Suppressor macrophage (primary cell): ENCODE measurements at places on chromosomes 4 and X.

GRCh38 chr4:39042366-39042765 is 10.2 kb upstream of the TMEM156 start:
- peak; percentile 71 for DNase-seq

DNA sequence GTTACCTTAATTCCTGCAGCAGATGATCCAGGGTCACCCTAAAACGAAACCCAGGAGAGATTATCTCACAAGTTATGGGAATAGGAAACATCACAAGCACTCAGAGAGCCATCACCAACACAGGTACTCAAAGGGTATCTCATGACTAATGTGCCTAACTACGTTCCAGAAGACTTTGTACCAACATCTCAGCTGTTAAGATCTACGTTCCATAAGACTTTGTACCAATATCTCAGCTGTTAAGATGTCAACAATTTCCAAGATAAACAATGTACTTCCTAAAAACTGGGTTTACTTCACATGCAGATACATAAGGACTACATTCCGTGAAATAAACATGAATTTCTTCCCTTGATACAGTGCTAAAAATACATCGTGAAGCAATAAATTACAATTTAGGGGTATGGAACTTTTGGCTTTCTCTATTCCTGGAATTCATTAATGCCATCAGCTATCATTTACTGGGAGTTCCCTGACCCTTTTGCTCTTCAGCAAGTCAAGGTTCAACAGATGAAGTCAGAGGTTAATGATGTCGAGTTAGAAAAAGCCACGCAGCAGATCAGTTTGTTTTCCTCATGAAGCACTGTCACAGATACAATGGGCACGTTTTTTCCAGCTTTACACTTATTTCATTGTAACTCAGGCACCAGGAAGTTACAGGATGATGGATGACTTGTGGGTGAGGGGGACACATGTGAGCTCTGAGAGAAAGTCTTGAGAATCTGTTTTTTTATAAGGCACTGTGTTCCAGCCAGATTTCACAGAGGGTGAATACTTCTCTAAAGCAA is 127.0 kb upstream of the ETNPPL start:
- no peak for DNase-seq

GRCh38 chrX:39818750-39819149 is 279.0 kb downstream of the BCOR start:
- no peak for DNase-seq

GRCh38 chr4:141759796-141760425 is 123.5 kb downstream of the IL15 start:
- DNase-seq, result no peak

DNA sequence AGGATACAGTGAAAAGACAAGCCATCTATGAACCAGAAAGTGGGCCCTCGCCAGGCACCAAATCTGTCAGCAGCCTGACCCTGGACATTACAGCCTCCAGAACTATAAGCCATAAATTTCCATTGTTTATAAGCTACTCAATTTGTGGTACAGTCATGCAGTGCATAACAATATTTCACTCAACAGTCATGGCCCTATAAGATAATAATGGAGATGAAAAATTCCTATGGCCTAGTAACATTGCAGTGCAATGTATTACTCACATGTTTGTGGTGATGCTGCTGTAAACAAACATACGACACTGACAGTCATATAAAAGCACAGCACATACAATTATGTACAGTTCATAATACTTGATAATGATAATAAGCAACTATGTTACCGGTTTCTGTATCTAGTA is 17.1 kb upstream of the TLR1 start:
- no peak for DNase-seq

DNA sequence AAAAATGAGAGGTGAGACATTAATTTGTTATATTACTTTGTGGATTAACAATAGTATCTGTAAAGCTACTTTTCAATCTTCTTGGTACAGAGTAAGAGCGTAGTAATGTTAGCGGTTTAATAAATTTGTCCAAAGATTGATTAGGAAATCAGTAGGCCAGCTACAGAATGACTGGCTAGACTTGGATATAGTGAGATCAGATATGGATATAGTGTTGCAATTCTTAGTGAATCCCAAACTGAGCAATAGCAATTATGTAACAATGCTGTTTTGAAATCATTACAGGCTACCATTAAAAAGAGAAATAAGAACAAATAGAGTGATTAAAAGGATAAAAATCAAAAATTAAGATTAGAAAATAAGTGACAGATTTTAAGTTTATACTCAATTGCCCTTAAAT is 847 bp upstream of the UGT2A2 start:
- no peak for DNase-seq

DNA sequence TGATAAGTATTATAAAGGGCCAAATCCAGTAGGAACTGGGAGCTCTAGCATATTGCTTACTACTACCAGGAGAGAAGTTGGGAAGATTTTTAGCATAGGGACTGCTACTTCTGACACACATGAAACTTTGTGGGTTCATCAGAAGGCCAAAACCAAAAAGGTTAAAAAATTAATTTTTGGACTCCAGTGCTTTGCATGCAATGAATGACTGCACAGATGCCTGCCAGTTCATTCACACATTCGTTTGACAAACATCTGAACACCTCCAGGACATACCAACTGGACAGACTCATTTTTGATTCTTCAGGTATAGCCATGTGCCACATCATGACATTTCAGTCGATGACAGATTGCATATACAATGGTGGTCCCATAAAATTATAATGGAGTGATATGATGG is 79.8 kb downstream of the MID1IP1 start:
- DNase-seq, result no peak

DNA sequence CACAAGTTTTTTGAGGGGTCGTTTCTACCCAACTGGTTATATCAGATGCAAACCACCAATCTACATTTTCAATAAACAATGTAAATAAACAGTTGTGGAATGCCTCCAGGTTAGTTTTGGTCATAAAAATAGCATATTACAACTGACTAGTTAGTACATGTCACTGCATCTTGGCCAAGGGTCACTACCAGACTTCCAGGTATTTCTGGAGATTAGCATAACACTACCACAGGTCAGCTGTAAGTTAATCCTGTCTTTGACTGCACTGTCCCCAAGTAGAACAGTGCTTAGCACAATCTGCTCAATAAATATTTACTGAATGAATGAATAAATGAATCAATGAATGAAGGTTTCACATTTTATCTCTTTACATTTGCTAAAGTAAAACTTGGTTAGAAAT is 64.4 kb downstream of the TBC1D19 start:
- DNase-seq, result no peak

- DNase-seq, result peak; percentile 19
Measured at GRCh38 chrX:129553619-129554288, 13.7 kb downstream of the OCRL start.

GRCh38 chr4:140871368-140871767 is 115.2 kb upstream of the TBC1D9 start:
- no peak for DNase-seq

DNA sequence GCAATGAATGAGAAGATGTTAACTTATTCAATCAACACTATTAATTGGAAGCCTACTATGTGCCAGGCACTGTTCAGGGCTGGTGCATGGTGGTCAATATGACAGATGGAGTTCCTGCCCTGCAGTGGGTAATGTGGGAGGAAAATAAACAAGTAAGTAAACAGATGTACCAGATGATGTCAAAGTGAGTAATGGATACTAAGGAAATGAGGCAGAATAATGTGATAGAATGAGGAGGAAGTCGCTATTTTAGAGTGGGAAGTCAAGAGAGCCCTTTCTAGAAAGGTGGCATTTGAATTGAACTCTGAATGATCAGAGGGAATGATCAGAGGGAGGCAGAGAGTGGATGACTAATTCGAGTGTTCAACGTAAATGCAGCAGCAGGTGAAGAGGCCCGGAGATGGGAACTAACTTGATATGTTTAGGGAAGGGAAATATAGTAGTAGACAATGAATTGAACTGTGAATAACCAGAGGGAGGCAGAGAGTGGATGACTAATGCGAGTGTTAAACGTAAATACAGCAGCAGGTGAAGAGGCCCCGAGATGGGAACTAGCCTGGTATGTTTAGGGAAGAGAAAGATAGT is 48.3 kb downstream of the HMGB3 start:
- peak; percentile 3 for DNase-seq

- DNase-seq, result no peak
Measured at GRCh38 chr4:112509243-112510141, 6.5 kb downstream of the NEUROG2 start.

DNA sequence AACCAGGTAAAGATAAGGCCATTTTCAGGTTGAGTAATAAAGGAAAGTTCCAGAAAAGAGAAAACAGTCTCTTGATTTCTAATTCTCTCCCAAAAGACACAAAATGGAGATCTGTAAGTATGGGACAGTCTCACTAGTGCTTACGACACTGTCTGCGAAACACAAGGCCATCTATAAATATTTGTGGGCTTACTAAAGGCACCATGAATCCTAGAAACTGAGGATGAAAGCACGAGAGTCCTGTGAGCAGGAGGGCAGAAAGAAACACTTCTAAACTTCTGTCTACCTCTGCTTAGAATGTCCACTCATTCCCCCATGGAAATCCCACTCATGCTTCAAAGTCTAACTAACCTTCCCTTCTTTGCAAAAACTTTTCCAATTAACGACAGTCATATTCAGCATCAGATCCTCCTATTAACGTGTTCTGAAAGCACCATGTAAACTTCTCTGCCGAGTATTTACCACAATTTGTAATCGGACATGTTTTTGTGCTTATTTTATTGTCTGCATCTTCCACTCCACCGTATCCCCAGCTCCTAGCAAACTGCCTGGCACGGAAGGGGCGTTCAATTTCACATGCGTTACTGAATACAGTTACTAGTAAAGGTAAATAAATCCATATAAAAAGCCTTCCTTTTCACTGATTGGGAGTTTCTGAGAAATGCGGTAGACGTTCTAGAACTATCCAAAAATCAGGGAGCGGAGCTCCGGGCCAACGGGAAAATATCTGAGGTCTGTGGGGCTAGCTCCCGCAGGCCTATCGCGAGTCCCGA is 665 bp downstream of the PSMD10 start:
- peak; percentile 13 for DNase-seq

- no peak for DNase-seq
Measured at GRCh38 chrX:49029876-49030275, 13.3 kb downstream of the TFE3 start.

- no peak for DNase-seq
Measured at GRCh38 chr4:89493367-89493766, 185.8 kb upstream of the GPRIN3 start.

- DNase-seq, result no peak
Measured at GRCh38 chrX:133911825-133912495, 73.4 kb downstream of the GPC3 start.

DNA sequence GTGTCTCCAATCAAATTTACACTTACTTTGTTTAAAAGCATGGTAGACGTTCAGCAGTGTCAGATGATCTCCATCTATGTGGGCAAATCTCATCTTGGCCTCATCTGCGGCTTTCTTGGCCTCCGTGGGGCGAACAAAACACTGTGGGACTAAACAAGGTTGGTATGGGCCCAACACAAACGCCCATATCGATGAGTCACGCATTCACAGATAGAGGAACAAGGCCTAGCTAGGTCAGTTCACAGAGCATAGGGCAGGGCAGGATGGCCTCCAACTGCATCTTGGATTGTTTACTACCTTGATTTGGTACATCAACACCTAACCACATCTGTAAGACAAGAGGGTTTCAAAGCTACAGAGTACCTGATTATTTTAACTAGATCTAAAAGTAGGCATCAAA is 47.3 kb downstream of the DHX15 start:
- DNase-seq, result peak; percentile 16

DNA sequence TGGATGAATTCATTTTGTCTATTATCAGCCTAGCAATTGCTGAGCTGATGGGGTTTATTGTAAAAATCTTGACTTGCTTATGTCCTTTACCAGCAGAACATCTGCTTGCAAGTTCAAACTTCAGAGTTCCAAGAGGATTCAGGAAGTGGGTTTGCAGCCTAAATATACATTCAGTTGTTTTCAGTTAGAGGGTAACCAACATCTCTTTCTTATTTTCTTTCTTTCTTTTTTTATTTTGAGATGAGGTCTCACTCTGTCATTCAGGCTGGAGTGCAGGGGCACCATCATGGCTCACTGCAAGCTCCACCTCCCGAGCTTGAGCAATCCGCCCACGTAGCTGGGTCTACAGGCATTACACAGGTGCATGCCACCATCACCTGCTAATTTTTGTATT is 31.4 kb upstream of the FHL1 start:
- no peak for DNase-seq

- no peak for DNase-seq
Measured at GRCh38 chr4:140185412-140186081, 31.6 kb upstream of the MAML3 start.

DNA sequence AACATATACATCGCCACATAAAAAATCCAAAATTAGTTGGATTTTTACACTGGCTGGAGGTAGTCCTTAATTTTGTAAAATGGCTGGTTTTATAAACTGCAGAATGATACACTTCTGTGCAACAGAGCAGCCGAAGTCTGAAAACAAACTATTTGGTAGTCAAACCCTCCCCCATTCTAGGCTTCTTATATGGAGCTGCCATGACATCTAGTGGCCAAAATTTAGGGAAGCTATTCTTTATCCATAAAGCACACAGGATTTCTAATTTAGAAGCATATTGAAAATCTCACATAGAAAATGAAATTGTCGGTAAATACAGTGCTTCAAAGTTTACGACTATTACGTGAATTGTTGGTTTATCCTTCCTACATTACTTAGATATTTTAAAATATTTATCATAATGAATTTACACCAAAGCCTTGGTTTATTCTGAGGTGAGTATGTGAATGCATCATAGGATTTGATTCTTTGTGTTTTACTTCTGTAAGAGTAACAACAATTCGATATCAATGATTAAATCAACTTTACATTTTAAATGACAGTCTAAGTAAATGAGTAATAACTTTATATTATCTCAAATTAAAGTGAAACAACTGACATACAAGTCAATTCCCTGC is 113.4 kb upstream of the FAM241A start:
- peak; percentile 76 for DNase-seq

- no peak for DNase-seq
Measured at GRCh38 chr4:8373973-8374545, 66.5 kb downstream of the ACOX3 start.

DNA sequence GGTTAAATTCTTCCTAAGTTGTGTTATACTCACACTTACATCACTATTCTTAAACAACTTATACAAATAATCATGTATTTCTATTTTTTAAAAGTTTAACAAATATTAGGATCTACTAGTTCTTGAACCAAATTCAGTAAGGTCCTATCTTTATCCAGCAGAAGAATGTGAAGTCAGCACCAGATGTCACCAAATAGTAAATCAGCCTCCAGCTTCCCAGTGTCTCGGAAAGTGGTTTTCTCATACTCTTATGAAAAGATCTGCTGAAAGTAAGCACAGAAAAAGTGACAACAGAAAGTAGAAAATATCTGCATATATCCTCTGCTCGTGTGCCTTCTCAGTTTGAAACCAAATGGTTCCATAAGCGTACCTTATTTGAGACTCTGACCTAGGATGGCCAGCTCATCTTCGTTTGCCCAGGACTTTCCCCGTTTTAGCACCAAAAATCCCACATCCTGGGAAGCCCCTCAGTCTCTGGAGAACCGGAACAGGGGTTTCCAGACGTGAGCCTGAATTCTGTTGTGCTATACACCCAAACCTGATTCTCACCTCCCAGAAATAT is 98.0 kb upstream of the DCLK2 start:
- no peak for DNase-seq

- DNase-seq, result no peak
Measured at GRCh38 chr4:143286701-143287571, 49.7 kb upstream of the GAB1 start.
